ENCODE measurements at places on chromosomes 2 and 18.
A peak's percentile ranks its signal among the peaks of the same experiment; 100 is the strongest.

DNA sequence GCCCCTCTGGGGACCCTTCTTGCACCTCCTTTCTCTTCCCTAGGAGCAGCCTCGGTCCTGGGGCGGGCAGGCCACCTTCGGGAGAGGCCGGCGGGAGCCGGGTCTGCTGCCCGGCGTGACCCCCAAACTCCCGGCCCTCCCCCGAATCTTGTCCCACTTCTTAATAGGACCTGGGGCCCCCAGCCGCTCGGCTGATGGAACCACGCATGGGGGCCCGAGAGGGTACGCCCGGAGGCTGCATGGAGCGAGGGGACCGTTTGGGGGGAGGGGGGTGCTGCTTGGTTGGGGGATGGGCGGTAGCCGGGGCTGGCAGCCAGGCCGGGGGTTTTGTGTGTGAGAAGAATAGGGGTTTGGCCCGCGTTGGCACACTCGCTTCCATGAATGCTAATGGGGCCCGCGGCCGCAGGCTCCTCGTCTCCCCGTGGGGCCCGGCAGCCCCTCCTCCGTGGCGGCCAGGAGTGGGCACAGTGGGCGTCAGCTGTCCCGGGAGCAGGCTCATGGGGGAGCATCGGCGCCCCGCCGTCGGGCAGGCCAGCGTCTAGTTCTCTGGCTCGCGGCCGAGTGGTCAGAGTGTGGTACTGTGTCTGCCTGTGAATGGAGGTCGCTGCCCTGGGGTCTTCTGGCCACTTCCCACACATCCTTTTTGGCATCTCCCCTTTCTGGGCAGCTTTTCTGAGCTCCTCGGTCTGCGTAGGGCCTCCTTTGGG lies 1.0 kb downstream of the GAREM2 start:
- peak; percentile 79 for DNase-seq

- no peak for DNase-seq
Observed at GRCh38 chr2:43898838-43899346, 60.1 kb downstream of the ABCG8 start.

- DNase-seq: no peak
Observed at GRCh38 chr2:190311893-190312634, 7.6 kb downstream of the HIBCH start.

DNA sequence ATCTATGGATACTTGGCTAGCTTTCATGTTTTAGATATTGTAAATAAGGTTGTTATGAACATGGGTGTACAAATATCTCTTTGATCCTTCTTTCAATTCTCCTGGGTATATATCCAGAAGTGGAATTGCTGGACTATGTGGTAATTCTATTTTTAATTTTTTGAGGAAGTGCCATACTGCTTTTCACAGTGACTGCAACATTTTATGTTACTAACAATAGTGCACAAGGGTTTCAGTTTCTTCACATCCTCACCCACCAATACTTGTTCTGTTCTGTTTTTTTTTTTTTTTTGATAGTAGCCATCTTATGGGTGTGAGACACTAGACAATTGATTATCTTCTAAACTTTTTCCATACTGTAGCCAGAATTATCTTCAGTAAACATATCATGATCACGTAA lies 17.3 kb upstream of the NEUROD1 start:
- DNase-seq: no peak

DNA sequence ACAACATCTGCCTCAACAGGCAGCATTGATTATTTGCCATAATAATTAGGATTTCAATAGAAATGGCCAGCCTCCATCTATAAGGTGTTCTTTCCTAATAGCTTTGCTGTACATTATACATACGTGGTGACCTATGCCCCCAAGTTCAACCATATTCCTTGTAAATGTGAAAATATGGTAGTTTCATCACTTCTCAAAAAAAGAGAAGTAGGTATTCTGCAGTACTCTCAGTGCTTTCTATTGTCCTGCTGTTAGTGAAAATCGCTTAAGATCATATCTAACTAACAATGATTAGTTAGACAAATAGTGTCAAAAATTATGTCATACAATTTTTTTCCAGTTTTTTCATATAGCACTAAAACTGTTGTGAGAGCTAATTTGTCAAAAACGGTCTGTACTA lies 79.6 kb downstream of the SLC4A10 start:
- DNase-seq: no peak

GRCh38 chr2:191218292-191218898 lies 26.8 kb upstream of the MYO1B start:
- peak; percentile 1 for DNase-seq

DNA sequence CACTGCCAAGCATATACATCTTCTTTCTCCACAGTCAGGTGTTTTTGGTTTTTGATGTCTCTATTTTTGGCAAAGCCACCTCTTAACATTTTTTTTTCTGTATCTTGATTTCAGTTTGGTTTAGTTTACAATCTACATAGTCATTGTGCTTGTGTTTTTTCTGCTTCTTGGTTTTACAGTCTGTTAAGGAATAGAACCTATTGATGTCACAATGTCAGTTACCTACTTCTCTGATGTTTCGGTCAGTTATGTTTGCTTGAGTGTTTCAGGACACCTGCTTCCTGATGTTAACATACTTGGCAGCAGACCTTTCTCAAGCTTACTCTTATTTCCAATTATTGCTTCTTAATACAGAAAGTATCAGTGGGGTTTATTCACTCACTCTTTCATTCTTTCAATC lies 253.3 kb downstream of the SPAG16 start:
- no peak for DNase-seq

DNA sequence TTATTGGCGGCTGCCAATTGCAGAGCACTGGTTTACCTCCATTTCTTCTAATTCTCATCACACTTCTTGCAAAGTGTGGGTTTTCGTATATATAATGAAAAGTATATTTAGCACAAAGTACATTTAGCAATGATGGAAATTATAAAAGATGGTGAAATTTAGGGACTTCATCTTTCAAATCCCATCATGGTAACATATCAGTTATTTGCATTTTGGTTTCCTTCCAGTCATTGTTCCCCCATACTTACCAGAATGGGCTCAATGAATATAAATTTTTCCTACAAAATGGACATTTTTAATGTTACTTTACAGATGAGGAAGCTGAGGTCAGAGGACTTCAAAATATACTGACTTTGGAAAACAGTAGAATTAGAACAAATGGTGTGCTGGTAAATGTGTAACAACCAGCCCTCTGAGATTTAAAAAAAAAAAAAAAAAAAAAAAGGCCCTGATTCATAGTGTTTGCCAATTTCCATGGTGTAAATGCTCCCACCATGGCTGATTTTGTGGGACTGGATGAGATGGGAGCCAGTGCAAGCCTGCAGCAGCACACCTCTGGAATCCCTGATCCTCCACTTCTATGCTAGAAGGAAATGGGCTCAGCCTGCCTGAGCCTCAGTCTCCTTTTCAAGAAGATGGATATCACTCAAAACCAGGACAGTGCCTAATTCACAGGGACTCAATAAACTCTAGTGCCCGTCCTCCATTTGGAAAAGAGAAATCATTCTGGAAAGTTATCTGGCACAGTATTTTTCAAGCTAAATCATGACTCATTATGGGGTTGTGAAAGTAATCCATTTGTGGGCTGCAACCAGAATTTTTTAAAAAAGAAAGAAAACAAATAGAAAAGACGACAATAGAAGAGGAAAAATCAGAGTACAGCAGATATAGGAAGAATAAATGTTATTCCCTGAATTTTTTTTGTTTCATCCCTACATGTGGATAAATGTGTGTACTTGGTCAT lies 34.0 kb downstream of the LBH start:
- no peak for DNase-seq

GRCh38 chr2:46873604-46874068 lies 42.0 kb downstream of the MCFD2 start:
- no peak for DNase-seq

- DNase-seq: no peak
Observed at GRCh38 chr2:120988700-120989511, 253.2 kb downstream of the GLI2 start.

- no peak for DNase-seq
Observed at GRCh38 chr2:98828369-98828744, 97.4 kb upstream of the MGAT4A start.

DNA sequence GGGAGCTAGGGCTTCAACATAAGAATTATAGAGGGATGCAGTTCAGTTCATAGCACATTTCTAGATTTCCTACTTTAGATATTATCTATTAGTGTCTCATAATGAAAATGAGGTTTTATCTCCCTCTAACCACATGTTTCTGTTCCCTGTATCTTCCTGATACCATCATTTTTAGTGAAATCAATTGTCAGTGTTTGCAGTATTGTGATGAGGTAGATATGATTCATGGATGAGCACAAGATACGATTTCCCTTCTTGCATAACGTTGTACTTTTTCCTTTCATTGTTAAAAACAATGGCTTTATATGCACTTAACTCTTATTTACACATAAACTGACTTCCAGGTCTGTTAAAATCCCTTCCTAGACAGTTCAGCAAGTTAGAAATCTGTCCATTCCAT lies 211.4 kb downstream of the ZBTB7C start:
- no peak for DNase-seq

- DNase-seq: no peak
Observed at GRCh38 chr18:56386856-56387255, 251.5 kb downstream of the TXNL1 start.

- peak; percentile 50 for DNase-seq
Observed at GRCh38 chr2:24971286-24971535, 544 bp downstream of the DNAJC27 start.

DNA sequence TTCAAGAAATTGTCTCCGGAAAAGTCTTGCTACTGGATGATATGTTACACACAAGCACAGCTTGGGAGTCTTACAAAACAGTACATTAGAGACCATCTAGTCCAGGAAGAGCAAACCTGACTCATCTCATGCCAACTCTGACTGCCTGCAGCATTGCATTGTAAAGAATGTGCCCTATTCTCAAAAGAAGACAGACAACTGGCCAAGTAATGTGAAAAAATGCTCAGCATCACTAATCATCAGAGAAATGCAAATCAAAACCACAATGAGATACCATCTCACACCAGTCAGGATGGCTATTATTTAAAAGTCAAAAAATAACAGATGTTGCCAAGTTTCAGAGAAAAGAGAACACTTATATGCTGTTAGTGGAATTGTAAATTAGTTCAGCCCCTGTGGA lies 42.7 kb upstream of the GORASP2 start:
- DNase-seq: no peak

DNA sequence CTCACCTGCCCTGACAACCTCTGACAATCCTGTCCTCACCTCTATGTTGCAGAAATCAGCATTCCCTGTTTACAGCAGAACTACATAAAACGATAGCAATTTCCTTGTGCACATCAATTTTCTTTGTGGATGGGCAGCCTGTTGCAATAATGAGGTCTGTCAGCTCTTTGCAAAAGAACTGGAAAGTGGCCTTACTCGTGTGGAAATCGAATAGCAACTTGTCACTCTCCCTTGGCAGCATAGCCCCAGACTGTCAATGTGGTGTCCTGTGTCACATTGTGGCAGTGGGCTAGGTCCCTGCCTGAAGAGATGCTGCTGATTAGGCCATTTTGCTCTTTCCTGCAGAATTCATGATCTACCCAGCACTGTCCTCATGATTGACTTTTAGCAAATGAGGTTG lies 531.9 kb downstream of the CCDC85A start:
- DNase-seq: no peak
